Kasumi-1 (cell line): ENCODE measurements at places on chromosomes 2 and 18.

GRCh38 chr2:22276696-22277095, 1108.3 kb upstream of the KLHL29 start:
- DNase-seq, result peak; percentile 69

DNA sequence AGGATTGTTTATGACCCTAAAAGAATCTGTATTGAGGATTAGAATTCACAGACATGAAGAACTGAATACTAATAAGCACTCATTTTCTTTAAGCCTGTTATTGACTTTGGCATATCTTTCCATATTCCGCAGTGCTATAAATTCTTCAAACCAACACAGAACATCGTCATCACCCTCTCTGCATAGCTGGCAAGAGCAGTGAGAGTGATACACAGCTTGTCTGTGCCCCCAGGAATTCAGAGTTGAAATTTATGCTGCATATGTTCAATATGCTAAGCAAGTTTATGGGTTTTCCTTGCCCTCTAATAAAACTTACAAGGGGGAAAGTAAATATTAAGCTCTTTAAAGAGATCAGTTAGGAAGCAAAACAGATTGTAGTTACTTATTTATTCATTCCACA, 32.7 kb downstream of the CTLA4 start:
- no peak for DNase-seq

- DNase-seq, result no peak
Measured at GRCh38 chr2:188235364-188235763, 56.3 kb upstream of the GULP1 start.

- no peak for DNase-seq
Measured at GRCh38 chr2:9857814-9858729, 14.8 kb downstream of the TAF1B start.
